ENCODE measurements at places on chromosomes 2 and 18.

DNA sequence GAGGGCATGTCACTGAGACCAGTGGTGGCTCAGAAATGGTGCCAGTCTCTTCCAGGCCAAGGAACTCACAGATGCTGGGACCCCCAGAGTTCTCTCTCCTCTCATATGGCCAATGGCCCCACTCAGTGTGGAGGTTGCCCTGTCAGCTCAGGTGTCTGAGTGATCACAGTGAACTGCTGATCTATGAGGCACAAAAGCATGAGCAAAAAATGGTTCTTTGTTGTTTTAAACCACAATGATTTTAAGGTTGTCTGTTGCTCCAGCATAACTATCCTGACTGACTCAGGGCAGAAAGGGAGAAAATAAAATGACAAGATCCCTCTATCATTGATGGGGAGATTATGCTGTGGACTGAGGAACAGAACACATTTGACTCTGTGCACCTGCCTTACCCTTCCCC is 57.8 kb downstream of the FBLN7 start:
- no peak for DNase-seq

DNA sequence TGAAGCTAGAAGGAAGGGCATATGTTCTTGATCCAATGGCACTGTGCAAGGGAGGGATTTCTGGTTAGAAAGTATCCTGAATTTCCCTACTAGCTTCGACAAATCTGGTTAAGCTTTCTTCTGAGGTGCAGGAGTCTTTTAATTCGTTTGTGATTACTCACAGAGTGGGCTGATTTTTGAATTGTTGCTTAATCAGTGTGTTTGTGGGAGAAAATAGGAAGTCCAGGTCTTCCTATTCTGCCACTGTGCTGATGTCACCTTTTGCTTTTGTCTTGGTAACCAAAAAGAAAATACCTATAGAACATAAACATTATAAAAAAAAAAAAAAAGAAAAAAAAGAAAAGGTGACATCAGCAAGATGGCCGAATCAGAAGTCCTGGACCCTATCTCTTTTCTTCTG is 1008.6 kb downstream of the TSN start:
- DNase-seq = no peak

DNA sequence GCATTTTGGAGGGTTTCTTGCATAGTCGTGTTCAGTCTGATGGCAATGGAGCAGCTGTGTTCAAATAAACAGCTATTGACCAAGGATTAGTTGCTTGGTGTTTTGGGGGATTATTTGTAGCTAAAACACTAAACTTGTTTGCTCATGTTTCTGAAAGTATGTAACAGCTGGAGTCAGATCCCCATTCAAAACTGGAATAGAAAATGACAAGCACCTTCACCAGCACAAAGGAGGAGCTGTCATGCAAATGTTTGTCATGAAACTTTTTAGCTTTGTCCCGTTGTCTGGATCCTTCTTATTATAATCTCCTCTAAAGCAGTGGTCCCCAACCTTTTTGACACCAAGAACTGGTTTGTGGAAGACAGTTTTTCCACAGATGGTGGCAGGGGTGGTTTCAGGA is 96.9 kb upstream of the ZNF236 start:
- DNase-seq = no peak

DNA sequence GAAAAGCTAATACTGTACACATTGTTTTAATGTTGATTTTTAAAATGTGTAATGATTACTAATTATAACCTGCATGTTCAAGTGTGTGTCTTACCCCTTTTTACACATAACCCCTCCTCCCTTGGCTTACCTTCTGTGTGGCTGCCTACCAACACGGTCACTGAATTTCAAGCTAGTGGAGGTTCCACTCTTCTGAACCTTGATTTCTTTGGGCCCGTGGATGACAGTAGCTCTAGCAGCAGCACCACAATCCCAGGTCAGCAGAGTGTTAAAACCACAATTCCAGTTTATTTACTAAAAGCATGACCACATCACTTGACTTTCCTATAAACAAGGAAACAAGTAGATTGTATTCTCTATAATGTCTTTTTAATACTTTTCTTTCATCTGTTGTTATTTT is 56.9 kb downstream of the AFTPH start:
- DNase-seq = no peak

DNA sequence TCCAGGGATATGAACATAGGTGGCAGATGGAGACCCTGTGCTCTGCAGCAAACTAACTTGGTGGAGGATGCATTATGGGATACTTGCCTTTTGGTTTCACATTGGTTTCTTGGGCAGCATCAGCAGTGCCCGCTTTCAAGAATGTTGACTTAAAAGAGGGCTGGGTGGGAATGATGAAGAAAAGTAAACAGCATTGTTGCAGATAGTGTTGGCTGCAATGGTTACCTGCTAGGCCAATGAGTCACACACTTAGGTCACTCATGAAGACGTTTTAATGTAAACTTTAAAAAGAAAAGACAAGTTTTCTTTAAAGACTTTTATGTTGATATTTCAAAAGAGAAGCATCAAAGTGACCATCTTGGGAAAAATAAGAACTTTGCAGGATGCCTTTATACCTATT is 26.1 kb upstream of the FAM237A start:
- no peak for DNase-seq
